ENCODE measurements at places on chromosomes 4 and X. TPM values are rescaled to one million over a fixed set of nuclear protein-coding genes. Genes with fewer than 3 reads are reported as not detected.
A peak's percentile ranks its signal among the peaks of the same experiment; 100 is the strongest.

DNA sequence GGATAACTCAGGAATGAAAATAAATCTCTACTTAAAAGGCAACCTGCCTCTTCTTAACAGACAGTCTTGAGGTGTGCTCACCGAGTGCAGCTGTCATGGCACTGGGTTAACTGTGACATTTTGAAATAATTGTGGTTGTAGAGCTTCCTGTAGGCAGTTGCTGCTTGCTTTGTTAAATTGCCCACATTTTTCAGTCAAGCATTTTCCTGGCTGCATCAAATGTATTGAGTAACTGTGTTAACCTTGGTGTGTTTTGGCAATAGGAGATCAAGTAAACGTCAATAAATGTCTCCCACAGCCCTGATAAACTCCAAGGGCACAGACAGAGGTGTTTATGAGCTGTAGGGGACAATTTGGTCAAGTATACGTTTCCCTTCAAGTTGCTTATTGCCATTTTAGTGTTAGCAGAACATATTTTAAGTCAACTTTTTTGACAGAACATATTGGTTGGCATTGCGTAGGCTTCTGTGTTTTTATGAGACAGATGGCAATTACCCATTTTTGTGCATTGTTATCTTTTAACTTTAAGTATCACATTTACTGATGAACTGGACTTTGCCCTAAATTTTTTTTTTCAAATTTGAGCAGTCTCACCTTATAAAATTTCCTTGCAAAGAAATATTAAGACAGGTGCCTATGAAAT lies 527.4 kb downstream of the C4orf33 start:
- DNase-seq: no peak

DNA sequence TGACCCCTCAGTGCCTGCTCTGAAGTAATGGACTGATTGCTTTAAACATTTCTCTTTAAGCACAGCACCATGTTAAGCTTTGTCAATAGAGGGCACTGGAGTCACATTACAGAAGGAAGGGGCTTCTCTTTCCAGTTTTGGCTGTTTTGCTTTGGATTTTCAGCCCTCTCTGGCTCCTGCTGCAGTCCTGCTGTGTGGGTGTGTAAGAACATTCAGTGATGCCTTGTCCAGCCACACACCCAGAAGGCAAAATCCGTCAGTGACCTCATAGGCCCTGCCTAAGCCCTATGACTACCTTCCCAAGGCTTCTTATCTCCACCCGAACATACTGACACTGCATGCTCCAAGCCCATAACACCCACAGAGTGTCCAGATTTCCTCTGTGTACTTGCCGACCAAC lies 215.3 kb upstream of the CTSO start:
- DNase-seq: peak; percentile 79

The PPP1R2C gene
- polyA plus RNA-seq: not detected

GRCh38 chr4:101621120-101621519 lies 169.4 kb upstream of the BANK1 start:
- DNase-seq: no peak

GRCh38 chr4:26701786-26702227 lies 117.9 kb downstream of the TBC1D19 start:
- no peak for DNase-seq

- DNase-seq: no peak
Observed at GRCh38 chr4:78599931-78600375, 48.4 kb downstream of the ANXA3 start.

DNA sequence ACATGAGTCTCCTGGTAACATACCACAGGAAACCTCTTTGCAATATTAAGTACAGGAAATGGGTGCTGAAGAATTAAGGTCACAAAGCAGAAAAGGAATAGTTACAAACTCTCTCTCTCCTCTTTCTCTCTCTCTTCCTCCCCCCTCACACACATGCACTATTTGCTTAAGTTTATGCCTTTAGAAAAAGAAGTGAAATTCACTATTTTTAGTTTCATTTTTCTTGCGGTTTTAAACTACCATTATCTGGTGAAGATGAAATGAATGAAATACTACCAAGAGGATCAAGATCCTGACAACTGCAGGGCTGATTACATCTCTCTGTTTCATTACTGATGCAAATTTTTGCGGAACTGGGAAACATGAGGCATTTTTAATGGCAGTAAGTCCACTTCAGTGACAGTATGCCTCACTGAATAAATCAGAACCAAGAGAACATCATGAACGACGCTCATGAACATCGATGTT lies 64.3 kb upstream of the FTHL17 start:
- DNase-seq: no peak

DNA sequence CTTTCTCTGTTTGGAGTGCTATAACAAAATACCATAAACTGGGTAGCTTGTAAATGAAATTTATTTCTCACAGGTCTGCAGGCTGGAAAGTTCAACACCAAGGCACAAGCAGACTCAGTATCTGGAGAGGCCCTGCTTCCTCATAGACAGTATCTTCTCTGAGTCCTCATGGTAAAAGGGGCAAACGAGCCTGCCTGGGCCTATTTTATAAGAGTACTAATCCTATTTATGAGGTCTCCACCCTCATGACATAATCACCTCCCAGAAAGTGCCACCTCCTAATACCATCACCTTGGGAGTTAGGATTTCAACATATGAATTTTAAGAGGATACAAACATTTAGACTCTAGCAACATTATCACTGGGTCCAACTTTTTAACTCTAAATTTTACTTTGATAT lies 200.3 kb downstream of the STPG2 start:
- no peak for DNase-seq

GRCh38 chr4:1813915-1814314 lies 20.8 kb downstream of the FGFR3 start:
- DNase-seq: no peak

DNA sequence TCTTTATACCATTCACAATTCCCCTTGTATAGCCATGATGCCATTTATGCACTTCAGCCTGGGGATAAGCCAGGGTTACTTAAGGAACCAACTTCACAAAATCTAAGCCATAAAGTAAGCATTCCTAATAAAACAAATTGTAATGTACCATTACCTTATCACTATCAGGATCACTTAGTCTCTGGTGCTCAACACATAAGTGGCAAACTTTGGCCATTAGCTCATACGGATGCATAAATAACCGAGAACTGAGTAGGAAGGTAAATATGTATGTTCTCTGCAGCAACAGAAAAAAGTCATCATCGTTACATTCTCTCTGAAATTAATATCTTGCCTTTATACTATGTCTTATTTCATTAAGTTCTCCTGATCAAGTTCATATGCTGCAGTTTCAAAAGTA lies 14.4 kb downstream of the RASGEF1B start:
- DNase-seq: no peak

Data from AG04450 (cell line).